ENCODE measurements at places on chromosomes 7 and 10.
A peak's percentile ranks its signal among the peaks of the same experiment; 100 is the strongest.

- peak; percentile 74 for DNase-seq
Measured at GRCh38 chr10:6348096-6348874, 145.6 kb downstream of the PFKFB3 start.

DNA sequence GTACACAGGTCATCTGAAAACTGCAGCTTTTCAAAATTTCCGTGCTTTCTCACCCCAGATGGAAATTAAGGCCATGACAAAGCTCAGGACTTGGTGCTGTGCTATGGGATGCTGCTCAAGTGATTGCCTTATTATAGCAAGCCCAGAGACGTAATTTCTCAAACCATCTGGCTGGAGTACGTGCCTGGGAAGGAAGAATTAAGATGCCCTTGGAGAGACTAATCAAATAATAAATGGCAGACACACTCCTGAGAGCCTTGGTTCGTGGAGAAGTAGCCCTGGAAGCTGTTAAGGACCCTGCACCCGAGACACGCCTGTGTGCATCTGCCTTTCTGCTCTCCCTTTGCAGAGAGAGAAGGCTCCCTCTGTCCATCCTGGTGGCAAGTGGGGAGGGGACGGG, 38.3 kb upstream of the PRLHR start:
- DNase-seq = no peak

GRCh38 chr7:102292813-102293798, 6.4 kb downstream of the SH2B2 start:
- DNase-seq = no peak

DNA sequence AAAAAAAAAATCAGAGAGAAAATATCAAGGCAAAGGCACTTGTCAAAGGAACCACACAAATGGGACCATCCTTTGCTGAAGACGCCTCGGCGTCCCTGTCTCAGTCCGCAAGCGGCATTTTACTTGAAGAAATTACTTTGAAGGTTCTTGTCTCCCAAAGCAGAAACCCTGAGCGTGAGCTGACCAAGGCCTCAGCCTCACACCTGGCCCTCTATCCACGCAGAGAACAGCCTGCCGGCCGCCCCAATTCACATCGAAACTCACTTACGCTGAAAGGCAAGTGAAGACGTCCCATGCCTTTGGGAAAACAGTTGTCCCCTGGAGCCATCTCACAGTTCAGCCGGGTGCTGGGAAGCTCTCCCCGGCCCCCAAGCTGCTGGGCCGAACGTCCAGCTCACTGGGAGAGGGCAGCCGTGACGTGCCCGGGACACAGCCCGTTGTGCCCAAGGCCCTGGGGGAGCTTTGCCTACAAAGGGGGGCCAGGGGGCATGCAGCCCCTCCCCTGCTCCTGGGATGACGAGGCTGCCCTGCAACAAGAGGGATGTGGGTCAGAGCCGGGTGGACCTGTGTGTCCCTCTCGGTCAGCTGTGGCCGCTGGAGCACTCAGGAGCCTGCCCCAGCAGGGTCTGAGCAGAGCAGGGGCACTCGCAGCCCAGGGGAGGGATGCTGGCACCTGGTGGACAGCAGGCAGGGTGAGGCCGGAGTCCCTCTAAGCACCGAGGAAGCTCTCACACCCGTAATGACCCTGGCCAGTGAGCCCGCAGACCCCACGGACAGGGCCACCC, 49.6 kb upstream of the PDGFA start:
- no peak for DNase-seq

GRCh38 chr10:114258274-114258840, 19.3 kb downstream of the VWA2 start:
- no peak for DNase-seq

DNA sequence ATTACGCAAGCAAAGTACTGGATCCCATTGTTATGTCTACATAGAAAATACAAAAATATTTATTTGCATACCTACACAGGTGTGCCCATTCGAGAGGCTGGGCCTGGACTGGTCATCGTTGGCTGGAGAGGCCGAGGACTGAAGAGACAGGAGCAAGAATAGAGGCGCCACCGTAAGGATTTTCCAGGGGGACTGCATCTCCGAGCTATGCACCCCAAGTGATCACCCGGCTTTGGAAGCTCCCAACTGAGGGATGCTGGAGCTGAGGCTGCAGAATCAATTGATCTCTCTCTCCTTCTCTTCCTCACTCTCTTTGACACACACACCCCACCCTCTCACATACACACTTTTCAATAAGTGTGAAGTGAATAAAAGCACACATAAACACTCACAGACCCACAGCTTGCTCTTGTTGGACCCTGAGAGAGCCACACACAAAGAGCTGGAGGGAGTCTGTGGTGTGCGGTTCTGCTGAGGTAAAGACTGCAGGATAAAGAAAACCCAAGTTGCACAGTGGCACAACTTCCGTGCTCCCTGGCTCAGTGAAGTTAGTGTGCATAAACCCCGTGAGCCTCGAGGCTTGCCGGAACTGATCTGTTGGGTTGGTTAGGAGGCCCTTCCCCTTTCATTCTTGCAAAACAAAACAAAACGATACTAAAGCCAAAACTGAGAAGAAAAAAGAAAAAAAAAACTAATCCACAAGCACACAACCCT, at the start of gene AOAH:
TSS of gene AOAH (minus strand) at position 544 of the 714 bp plus-strand sequence. CDS start at position 198, 346 bp downstream.
- DNase-seq = peak; percentile 41

- no peak for DNase-seq
Measured at GRCh38 chr10:59623133-59624121, 86.2 kb downstream of the SLC16A9 start.

GRCh38 chr7:79778786-79779770, 325.6 kb upstream of the MAGI2 start:
- DNase-seq = no peak

DNA sequence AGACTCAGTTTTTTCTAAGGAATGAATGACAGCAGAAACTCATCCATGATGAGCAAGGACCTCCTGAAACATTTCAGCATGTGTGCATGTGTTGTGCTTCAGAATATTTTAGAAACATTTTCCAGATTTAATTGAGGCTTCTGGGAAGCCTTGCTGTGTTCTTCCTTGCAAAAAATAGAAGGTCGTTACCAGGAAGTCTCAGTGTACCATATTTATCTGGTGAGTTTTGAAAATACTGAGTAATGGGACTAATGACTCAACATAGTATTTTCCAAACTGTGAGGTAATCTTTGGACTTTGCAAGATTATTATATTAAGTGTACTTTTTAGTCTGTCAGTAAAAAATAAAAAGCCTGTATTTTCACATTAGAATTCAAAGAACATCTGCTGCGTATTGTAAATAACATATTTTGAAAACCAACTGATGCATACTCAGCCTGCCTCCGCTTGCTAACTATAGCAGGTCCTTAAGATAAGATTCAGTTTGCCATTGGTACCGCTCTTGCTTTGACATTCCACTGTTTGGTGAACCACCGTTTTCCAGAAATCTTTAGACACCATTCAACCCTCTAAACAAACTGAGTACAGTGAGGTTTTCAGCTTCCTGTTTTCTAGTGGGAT, 739.6 kb upstream of the GALNT17 start:
- DNase-seq = no peak

DNA sequence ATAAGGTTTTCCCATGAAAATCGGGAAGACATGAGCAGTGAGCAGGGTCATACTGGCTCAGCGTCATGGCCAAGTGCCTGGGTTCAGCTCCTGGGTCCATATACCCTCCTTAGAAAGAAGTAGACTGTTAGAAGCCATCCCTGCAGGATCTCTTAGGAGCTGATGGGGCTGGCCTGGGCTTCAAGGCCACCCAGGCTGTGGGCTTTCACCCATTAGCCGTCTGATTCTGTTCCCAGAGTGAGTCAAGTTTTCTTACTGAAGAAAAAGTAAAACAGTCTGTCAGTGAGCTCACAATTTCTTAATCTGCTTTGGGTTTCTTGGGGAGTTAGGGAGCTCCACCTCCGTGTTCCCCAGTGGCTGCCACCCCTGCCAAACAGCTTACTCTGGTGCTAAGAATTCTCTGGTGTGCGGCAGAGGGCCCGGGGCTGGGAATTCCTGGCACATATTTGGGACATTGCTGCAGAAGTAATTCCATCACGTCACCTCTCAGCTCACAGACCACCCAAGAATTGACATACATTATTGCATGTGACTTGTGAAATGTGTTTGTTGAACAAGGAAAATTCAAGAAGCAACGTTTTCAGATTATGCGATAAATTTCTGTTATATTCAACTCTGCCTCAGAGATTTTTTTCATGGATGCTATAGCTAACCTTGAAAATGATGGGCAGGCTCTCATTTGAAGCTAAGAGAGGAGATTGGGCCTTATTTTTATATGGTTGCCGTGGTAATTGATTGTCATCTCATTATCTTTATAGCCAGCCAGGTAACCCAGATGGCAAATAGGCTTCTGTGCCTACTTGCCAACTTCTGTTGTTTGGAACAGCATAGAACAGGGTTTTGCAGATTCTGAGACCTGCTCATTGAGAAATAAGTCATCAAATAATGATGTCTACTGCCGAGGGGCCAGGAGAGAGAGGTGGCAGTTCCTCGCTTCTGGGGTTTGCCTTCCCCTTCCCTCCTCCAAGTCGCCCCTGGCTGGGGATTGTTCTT, 166.4 kb downstream of the CHN2 start:
- DNase-seq = no peak

DNA sequence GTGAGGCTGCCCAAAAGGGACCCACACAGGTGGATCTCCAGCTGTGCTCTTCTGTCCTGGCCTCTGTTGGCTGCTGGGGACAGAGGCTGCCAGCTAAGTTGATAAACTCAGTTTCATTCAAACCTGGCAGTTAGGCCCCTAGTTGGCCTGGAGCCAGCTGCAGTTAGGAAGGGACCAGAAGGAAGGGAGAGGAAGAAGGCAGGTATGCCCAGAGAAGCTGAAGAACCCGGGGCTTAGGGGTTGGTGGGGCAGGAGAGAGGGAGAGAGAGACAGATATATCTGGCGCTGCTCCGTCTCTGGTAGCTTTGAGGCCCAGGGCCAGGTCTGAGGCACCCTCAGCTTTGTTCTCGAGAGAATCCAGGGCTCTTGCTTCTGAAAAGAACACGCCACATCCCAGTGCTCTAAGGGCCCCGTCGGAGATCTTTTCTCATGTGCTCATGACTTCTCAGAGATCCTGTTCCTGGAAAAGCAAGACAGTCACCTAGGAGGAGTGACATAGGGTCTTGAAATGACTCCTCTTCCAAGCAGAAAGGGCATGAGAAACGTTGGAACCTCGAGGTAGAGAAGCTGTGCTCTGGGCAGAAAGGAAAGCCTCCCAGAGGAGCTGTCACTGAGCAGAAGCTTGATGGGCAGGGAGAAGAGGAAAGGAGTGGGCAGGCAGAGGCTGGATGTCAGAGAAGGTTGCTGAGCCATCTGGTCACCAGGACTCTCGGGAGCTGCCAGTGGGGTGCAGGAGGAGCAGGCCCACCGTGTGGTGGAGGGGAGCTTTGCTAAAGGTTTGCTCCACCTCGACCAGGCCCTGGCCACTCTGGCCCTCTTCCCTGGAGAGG, 153.6 kb downstream of the ARHGAP21 start:
- DNase-seq = no peak

GRCh38 chr10:73871295-73872189, 2.8 kb downstream of the CAMK2G start:
- DNase-seq = no peak

GRCh38 chr7:85220023-85220422, 33.2 kb upstream of the SEMA3D start:
- no peak for DNase-seq

GRCh38 chr10:30631188-30631587, 1.6 kb upstream of the LYZL2 start:
- no peak for DNase-seq

GRCh38 chr7:158458096-158458495, 129.5 kb downstream of the PTPRN2 start:
- no peak for DNase-seq

- no peak for DNase-seq
Measured at GRCh38 chr7:158369290-158369689, 218.3 kb downstream of the PTPRN2 start.

DNA sequence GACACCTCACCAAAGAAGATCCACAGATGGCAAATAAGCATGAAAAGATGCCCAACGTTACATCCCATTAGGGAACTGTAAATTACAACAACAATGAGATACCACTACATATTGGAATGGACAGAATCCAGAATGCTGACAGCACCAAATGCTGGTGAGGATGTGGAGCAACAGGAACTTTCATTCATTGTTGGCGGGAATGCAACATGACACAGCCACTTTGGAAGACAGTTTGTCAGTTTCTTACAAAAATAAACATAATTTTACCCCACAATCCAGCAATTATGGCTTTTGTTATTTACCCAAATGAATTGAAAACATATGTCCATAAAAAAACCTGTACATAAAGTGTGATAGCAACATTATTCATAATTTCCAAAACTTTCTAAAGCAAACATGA, 176.8 kb downstream of the C7orf25 start:
- no peak for DNase-seq

DNA sequence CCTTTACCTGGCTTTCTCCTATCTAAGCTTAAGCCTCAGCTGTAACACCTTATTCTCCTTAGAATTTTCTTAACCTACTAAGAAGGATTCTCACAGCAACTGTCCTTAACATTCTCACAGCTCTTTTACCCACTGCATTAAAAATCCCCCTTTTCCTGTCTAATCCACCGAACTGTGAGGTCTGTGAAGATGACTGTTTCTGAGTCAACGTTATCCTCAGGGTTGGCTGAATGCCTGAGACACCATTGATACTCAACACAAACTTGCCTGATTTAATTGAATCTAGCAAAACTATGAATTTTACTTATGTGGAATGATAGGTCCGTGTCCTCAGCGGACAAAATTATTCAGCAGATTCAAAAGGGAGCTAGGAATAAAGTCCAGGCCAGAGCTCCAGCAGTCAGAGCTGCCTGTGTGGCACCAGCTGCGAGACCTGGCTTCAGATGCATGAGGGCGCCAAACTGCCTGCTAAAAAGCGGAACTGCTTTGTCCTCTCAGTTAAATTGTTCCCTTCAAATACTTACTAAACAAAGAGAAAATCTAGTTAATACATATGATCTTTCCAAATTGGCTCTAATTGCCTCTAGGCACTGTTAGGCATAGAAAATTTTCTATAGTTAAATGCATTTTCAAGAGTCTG, 33.4 kb upstream of the VWDE start:
- no peak for DNase-seq

GRCh38 chr10:86287110-86287793, 79.3 kb downstream of the GRID1 start:
- no peak for DNase-seq

- no peak for DNase-seq
Measured at GRCh38 chr7:2175514-2175913, 57.2 kb downstream of the MAD1L1 start.

DNA sequence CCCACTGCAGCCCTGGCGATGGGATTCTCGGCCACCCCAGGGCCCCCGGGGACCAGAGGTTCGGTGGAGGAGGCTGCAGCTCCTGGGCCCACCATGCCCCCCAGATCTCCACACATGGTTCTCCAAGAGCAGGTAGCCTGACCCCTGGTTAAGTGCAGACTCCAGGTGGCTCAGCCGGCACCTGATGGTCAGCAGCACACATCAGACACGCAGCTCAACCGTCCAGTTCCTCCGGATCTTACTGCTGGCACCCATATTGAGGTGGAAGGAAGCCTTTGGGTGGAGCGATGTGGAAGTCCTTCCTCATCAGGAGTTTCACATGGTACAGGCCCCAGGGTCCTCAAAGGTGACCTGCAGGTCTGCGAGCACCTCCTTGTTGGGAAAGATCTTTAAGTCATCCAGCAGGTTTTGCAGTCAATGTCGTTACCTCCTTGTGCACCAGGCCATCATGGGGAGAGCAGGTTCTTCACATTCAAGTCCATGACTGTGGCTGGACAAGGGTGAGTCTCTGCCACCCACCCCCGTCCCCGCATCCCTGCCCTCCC, 74.2 kb upstream of the EEPD1 start:
- DNase-seq = no peak

Data from GM13976 (cell line).